Activated CD8-positive, alpha-beta T cell treated with anti-CD3 and anti-CD28 coated beads, Interleukin-2, amount 10 ng/mL, durations not matched to agents 7 days and 5 days (primary cell): ENCODE measurements at places on chromosomes 11 and 22.
A peak's percentile ranks its signal among the peaks of the same experiment; 100 is the strongest.

GRCh38 chr11:829847-830294, 2.2 kb downstream of the CRACR2B start:
- H3K4me1 ChIP-seq: peaks cover 58% of the 10 kb centered on the region

- peaks cover 50% of the 10 kb centered on the region for H3K4me1 ChIP-seq
- no peak overlapping the region for H3K4me3 ChIP-seq
- no peak for DNase-seq
These were observed 5.7 kb downstream of the PRR5 start for GRCh38 chr22:44707752-44708151.

DNA sequence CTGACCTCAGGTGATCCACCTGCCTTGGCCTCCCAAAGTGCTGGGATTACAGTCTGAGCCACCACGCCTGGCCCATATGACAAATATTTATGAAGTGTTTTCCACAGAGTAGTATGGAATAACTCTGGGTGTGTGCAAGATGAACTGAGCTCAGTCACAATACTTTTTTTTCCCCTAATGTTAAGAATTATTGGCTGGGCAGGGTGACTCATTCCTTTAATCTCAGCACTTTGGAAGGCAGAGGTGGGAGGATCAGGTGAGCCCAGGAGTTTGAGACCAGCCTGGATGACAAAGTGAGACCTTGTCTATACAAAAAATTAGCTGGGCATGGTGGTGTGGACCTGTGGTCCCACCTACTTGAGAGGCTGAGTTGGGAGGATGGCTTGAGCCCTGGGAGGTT, 6.4 kb downstream of the PTPRJ start:
- H3K4me1 ChIP-seq: peaks cover 70% of the 10 kb centered on the region
- DNase-seq: no peak
- no peak overlapping the region for H3K4me3 ChIP-seq
- no peaks in the 10 kb centered on the region for H3K27me3 ChIP-seq

- no peak overlapping the region for H3K27ac ChIP-seq
- no peaks in the 10 kb centered on the region for H3K27me3 ChIP-seq
- H3K4me3 ChIP-seq: no peak overlapping the region
- DNase-seq: no peak
These were observed 126.3 kb downstream of the CADM1 start for GRCh38 chr11:115377882-115378296.

GRCh38 chr22:45067731-45068130, 57.9 kb upstream of the PHF21B start:
- H3K4me3 ChIP-seq: no peak overlapping the region
- peaks cover 10% of the 10 kb centered on the region for H3K4me1 ChIP-seq
- no peaks in the 10 kb centered on the region for H3K36me3 ChIP-seq

GRCh38 chr11:116390963-116391362, 381.8 kb downstream of the BUD13 start:
- H3K4me3 ChIP-seq: no peak overlapping the region
- H3K27ac ChIP-seq: no peak overlapping the region
- H3K36me3 ChIP-seq: no peaks in the 10 kb centered on the region
- H3K4me1 ChIP-seq: no peaks in the 10 kb centered on the region
- no peaks in the 10 kb centered on the region for H3K27me3 ChIP-seq

DNA sequence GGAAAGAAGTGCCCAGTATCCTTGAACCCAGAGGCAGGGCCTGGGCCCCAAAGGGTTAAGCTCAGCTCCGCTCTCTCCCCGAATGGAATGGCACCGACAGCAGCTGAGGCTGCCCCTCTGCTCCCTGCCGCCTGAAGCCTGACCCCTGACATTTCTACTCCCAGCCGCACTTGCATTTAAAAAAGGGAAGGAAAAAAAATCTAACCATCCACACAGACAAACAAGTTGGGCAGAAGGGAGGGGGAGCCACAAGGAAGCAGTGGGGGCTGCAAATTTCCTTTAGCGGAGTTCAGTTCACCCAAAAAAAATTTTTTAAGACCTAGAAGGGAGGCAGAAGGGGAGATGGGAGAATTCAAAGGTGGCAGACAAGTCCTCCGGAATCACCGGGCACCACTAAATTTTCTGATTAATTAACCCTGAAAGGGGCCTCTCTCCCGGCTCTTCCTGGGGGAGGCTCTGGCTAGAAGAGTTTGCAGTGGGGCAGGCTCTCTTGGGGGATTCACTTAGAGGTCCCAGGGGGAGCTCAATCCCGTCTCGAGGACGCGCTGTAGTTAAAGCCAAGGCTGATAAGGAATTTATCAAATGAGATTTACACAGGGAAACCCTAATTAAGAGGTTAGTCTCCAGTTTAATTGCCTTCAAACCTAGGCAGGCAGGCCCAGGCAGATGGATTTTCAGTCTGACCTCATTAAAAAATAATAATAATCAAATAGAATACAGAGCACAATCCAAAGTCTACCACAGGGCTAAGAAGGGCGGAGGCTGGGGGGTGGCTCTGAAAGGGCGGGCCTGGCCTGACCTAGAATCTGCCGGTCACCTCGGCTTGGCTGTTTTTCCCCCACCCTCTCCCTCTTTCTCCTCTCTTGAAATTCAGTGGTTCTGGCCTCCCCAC, 25.6 kb downstream of the MN1 start:
- H3K27ac ChIP-seq: no peak overlapping the region
- DNase-seq: no peak
- H3K4me1 ChIP-seq: no peaks in the 10 kb centered on the region
- peaks cover 7% of the 10 kb centered on the region for H3K27me3 ChIP-seq
- no peaks in the 10 kb centered on the region for H3K36me3 ChIP-seq
- H3K4me3 ChIP-seq: no peak overlapping the region

DNA sequence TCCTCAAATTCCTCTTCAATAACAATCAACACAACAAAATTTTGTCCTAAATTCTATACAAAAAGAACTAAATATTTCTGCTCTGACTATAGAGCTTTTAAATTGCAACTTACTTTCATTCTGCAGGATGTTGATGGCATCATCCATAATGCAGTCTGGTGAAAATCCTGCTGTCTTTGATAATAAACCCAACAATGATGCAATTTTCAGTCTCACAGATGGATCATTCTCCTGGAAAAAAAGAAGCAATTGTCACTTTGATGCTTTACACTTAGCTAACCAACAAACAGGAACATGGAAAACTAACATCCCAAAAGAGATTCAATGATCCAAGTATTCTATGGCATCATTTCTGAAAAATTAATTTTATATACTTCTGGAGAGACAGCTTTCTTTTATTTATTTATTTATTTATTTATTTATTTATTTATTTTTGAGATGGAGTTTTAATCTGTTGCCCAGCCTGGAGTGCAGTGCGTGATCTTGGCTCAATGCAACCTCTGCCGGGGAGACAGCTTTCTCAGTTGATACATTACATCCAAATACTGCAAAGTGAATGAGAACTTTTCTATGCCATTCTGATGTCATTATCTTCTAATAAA, 13.0 kb downstream of the INTS4 start:
- no peak for DNase-seq
- no peak overlapping the region for H3K27ac ChIP-seq
- no peak overlapping the region for H3K4me3 ChIP-seq

DNA sequence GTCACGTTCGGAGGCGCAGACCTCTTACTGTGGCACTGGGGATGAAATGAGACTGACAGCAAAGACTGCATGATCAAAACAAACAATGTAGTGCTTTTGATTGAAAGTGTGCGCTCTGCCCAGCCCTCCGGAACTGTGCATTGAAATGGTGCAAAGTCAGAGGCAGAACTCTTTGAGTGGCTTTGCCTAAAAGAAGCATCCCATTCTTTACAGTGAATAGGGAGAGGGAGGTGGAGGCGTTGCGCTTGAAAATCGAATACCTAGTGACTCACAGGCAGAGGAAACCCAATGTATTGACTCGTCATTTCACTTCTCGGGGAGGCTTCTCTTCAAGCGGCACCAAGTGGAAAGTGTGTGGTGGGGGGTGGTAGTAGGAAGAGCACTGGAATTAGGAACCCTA, 10.9 kb downstream of the RCN1 start:
- peaks cover 56% of the 10 kb centered on the region for H3K36me3 ChIP-seq
- DNase-seq: no peak
- H3K4me1 ChIP-seq: peaks cover 10% of the 10 kb centered on the region
- no peak overlapping the region for H3K27ac ChIP-seq

DNA sequence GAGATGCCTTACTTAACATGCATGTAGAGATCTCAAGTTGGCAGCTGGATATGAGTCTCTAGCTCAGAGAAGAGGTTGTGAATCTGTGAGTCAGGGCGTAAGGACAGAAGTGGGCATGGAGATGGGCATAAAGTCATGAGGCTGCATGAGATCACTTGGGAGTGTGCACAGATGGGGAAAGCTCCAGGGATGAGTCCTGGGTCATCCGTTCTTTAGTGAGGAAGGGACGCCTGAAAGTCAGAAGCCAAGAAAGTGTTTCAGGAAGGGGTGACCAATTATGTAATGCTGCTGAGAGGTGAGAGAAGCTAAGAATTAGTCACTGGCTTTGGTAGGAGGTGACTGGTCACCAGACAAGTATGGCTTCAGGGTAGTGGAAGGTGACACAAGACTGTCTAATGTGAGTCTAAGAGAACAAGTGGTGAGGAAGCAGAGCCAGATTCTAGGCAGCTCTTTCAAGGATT, 6.7 kb downstream of the ACP2 start:
- no peak for DNase-seq
- H3K4me3 ChIP-seq: no peak overlapping the region
- H3K27ac ChIP-seq: peak overlapping the region; percentile 5
- peaks cover 5% of the 10 kb centered on the region for H3K4me1 ChIP-seq
- H3K36me3 ChIP-seq: peaks cover 69% of the 10 kb centered on the region
- no peaks in the 10 kb centered on the region for H3K27me3 ChIP-seq

DNA sequence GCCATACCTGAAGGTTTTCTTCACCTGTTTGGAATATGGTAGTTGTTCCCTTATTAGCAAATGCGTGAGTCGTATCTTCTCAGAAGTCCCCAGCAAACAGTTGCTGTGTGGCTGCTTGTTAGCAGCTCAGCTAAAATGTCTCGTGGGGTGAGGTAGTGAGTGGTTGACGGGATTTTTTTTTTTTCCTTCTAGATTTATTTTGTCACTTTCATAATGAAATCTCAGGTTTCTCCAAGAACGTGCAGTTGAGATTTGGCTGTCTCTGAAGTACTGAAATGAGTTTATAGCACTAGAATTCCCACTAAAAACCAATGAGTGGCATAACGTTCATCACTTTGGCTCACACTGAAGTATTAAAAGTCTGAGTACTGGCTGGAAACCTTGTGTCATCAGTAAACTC, 16.8 kb downstream of the RCN1 start:
- H3K4me3 ChIP-seq: no peak overlapping the region
- peaks cover 2% of the 10 kb centered on the region for H3K27me3 ChIP-seq
- peaks cover 18% of the 10 kb centered on the region for H3K36me3 ChIP-seq

- H3K4me3 ChIP-seq: peak within 1 kb of the TSS; percentile 74
- peaks cover 3% of the 10 kb centered on the region for H3K36me3 ChIP-seq
- no peak within 1 kb of the TSS for H3K27ac ChIP-seq
- H3K4me1 ChIP-seq: peaks cover 11% of the 10 kb centered on the region
- H3K27me3 ChIP-seq: peaks cover 60% of the 10 kb centered on the region
These were observed at the start of gene NCAM1 for GRCh38 chr11:112961146-112961668. Gene NCAM1 (plus strand): TSS chr11:112961420.

GRCh38 chr11:109454857-109455256, 32.9 kb downstream of the C11orf87 start:
- H3K27ac ChIP-seq: no peak overlapping the region
- DNase-seq: no peak
- H3K4me3 ChIP-seq: no peak overlapping the region
- no peaks in the 10 kb centered on the region for H3K4me1 ChIP-seq
- H3K36me3 ChIP-seq: no peaks in the 10 kb centered on the region

DNA sequence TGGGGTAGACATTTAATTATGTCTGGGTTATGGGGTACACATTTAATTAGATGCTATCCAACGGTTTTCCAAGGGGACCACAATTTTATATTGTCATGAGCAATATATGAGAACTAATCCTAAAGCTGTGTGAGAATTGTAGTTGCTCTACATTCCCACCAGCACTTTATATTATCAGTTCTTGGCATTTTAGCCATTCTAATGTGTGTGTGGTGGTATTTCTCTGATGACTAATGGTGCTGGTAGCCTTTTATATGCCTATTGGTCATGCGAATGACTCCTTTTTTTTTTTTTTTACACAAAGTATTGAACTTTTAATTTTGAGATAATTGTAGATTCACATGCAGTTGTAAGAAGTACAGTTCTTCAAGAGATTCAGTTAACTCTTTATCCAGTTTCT, 26.2 kb downstream of the TMEM135 start:
- H3K4me1 ChIP-seq: no peaks in the 10 kb centered on the region
- H3K27me3 ChIP-seq: no peaks in the 10 kb centered on the region
- H3K36me3 ChIP-seq: peaks cover 10% of the 10 kb centered on the region
- no peak overlapping the region for H3K4me3 ChIP-seq
- H3K27ac ChIP-seq: no peak overlapping the region

DNA sequence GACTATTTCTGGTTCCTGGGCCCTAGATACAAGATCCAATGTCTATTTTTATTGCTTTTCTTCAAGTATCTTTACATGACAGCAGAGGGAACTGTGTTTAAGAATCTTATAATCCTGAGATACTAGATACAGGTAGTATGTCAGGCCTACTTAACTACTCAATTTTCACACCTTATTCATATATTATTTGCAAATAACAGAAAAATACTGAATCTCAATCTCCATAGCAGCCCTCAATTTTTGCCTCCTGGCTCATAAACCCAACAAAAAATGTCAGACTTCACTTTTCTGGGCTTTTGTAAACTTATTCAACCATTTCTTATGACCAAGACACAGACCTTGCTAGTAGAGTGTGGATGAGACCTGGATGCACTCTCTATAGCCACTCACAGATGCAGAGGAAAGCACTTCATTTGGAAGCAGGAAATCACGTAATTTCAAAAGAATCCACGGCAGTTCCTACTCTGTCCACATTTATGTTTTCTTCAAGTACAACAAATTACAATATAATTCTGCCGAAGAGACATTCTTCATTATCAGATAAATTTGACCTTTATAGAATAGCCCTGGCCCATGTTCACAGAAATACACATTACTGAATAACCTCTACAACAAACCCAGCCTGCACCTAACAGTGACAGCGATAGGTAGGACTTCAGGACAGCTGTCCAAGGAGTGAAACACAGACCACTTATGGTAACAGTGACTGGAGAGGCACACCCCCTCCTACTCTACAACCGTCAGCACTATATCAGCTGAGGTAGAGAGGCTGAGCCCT, 62.0 kb upstream of the YPEL1 start:
- peaks cover 51% of the 10 kb centered on the region for H3K36me3 ChIP-seq
- no peaks in the 10 kb centered on the region for H3K27me3 ChIP-seq
- no peak overlapping the region for H3K27ac ChIP-seq

GRCh38 chr11:68053117-68053516, 14.3 kb downstream of the TCIRG1 start:
- H3K27me3 ChIP-seq: no peaks in the 10 kb centered on the region
- peaks cover 32% of the 10 kb centered on the region for H3K36me3 ChIP-seq
- peak overlapping the region; percentile 39 for H3K27ac ChIP-seq

- H3K4me3 ChIP-seq: no peak overlapping the region
- no peaks in the 10 kb centered on the region for H3K27me3 ChIP-seq
- no peak for DNase-seq
- H3K27ac ChIP-seq: no peak overlapping the region
These were observed 31.4 kb downstream of the LRP5 start for GRCh38 chr11:68343761-68344256.

DNA sequence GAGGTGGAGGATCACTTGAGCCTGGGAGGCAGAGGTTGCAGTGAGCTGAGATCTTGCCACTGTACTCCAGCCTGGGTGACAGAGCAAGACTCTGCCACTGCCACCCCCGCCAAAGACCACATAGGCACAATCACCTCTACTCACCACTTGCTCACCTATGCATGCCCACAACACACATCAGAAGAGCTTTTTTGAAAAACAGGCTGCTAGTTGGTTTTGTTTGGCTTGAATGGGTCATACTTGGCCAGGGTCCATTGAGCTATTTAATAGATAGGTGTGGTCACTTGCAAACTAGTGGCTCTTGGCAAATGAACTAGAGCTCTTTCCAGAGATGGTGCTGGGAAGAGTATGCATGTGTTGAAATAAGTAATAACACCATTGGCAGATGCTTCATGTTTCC, 80.1 kb downstream of the EMSY start:
- H3K4me3 ChIP-seq: no peak overlapping the region
- no peak overlapping the region for H3K27ac ChIP-seq
- no peaks in the 10 kb centered on the region for H3K27me3 ChIP-seq
- peaks cover 1% of the 10 kb centered on the region for H3K4me1 ChIP-seq
- H3K36me3 ChIP-seq: peaks cover 31% of the 10 kb centered on the region
- DNase-seq: no peak
